ENCODE measurements at places on chromosomes 3 and 15. TPM values are rescaled to one million over a fixed set of nuclear protein-coding genes. Genes with fewer than 3 reads are reported as not detected.

GLDN gene
- not detected for total RNA-seq

CDCP1 gene
- 12.9 TPM for total RNA-seq

XIRP1 gene
- not detected for total RNA-seq

FEZF2 gene
- total RNA-seq = not detected

ITGB5 gene
- total RNA-seq = 170 TPM

SPG21 gene
- total RNA-seq = 43.5 TPM

SLC22A14 gene
- 0.39 TPM for total RNA-seq

NBEAL2 gene
- 5.0 TPM for total RNA-seq

PRTG gene
- total RNA-seq = 2.9 TPM

PRSS50 gene
- total RNA-seq = not detected

ABI3BP gene
- 0.17 TPM for total RNA-seq

LHFPL4 gene
- total RNA-seq = 0.29 TPM

CCR8 gene
- not detected for total RNA-seq

TMEM207 gene
- not detected for total RNA-seq

ACVR2B gene
- total RNA-seq = 2.9 TPM

DPP8 gene
- 21.0 TPM for total RNA-seq

TMPRSS7 gene
- total RNA-seq = not detected

MAP3K13 gene
- 13.1 TPM for total RNA-seq

GORASP1 gene
- total RNA-seq = 21.7 TPM

RASSF1 gene
- 21.2 TPM for total RNA-seq

ALPK3 gene
- total RNA-seq = 0.11 TPM

C3orf85 gene
- total RNA-seq = not detected

MFSD1 gene
- 73.3 TPM for total RNA-seq

OXSR1 gene
- 22.6 TPM for total RNA-seq

TTLL13 gene
- 0.06 TPM for total RNA-seq

MRPS11 gene
- 24.2 TPM for total RNA-seq

PLCH1 gene
- 2.0 TPM for total RNA-seq

FAM174B gene
- total RNA-seq = 3.4 TPM

P4HTM gene
- total RNA-seq = 11.1 TPM

ATP8B4 gene
- total RNA-seq = not detected

CEP19 gene
- total RNA-seq = 2.5 TPM

PEAK1 gene
- 12.7 TPM for total RNA-seq

ANKRD63 gene
- 0.63 TPM for total RNA-seq

MASP1 gene
- total RNA-seq = not detected

GRAMD2A gene
- total RNA-seq = 0.77 TPM

IL17RC gene
- total RNA-seq = 9.5 TPM

CX3CR1 gene
- total RNA-seq = not detected

GOLGA8T gene
- total RNA-seq = 1.5 TPM

CCDC54 gene
- not detected for total RNA-seq

PPP1R2 gene
- 142 TPM for total RNA-seq

CLPX gene
- 46.7 TPM for total RNA-seq

RPS17 gene
- 3,207 TPM for total RNA-seq

NR2F2 gene
- total RNA-seq = 14.1 TPM

WNT5A gene
- total RNA-seq = 109 TPM

ZNF620 gene
- 2.8 TPM for total RNA-seq

HRH1 gene
- total RNA-seq = 9.0 TPM

TYRO3 gene
- 3.9 TPM for total RNA-seq

CPN2 gene
- not detected for total RNA-seq

EPHA6 gene
- not detected for total RNA-seq

NANOGP8 gene
- not detected for total RNA-seq

NR2E3 gene
- not detected for total RNA-seq

HHATL gene
- not detected for total RNA-seq
